ENCODE measurements at places on chromosomes 11 and 22.

GRCh38 chr11:93225662-93226061, 27.9 kb upstream of the SLC36A4 start:
- H3K4me1 ChIP-seq, result no peaks in the 10 kb centered on the region
- H3K27me3 ChIP-seq, result peaks cover 4% of the 10 kb centered on the region
- H3K36me3 ChIP-seq, result no peaks in the 10 kb centered on the region
- no peak overlapping the region for H3K27ac ChIP-seq
- no peak overlapping the region for H3K4me3 ChIP-seq

GRCh38 chr11:74546752-74547151, 45.6 kb upstream of the POLD3 start:
- DNase-seq, result no peak
- H3K27me3 ChIP-seq, result peaks cover 12% of the 10 kb centered on the region
- no peaks in the 10 kb centered on the region for H3K4me1 ChIP-seq
- H3K4me3 ChIP-seq, result no peak overlapping the region

DNA sequence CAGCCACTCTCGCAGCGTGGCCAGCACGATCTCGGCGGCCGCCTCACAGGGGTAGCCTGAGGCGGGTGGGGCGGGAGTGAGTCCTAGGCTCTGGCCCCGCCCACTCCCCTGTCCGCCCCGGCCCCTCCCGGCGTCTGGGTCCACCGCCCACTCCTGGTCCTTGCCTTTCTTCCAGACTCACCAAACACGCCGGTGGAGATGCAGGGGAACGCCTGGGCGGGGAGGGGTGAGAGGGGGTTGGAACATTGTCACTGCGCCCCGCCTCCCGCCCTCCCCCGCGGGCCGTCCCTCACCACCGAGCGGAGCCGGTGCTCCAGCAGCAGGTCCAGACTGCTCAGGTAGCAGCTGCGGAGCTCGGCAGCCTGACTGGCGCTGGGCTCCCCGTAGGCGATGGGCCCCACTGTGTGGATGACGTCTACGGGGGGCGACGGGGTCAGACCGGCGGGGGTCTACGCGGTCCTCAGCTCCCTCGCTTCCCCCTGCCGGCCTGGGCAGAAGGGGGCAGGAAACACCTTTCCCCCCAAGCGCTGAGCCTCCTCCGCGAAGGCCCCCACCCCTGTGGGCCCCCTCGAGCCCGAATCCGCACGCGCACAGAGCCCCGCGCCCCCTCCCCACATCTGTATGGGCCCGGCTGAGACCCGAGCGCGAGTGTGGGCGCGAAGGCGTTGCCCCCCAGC, 13.2 kb downstream of the OTUB1 start:
- H3K27me3 ChIP-seq, result peaks cover 35% of the 10 kb centered on the region
- peak; percentile 61 for DNase-seq
- peaks cover 25% of the 10 kb centered on the region for H3K36me3 ChIP-seq
- no peak overlapping the region for H3K4me3 ChIP-seq
- peaks cover 5% of the 10 kb centered on the region for H3K4me1 ChIP-seq

DNA sequence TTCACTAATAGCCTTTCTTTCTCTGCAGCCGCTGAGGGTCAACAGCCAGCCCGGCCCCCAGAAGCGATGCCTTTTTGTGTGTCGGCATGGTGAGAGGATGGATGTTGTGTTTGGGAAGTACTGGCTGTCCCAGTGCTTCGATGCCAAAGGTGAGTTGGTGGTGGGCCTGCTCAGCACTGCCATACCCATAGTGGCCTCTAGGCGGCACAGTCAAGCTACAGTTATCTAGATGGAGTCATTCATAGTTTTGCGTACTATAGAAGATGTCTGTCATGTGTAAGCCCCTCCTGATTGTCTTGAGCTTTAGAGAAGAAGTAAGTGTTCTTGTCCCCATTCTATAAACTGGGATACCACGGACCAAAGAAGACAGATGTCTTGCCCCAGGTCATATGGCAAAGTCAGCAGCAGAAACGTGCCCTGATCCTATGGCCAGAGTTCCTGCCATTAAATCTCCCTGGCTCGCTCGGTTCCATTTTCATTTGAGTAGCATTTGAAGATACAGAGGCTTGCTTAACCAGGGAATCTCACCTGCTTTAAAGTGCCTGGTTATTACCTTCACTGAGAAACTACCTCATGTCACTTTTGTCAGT, 42.1 kb upstream of the CRTAM start:
- H3K4me1 ChIP-seq, result no peaks in the 10 kb centered on the region
- peaks cover 5% of the 10 kb centered on the region for H3K36me3 ChIP-seq
- DNase-seq, result peak; percentile 79
- H3K27ac ChIP-seq, result no peak overlapping the region
- H3K27me3 ChIP-seq, result no peaks in the 10 kb centered on the region

- no peak for DNase-seq
- no peaks in the 10 kb centered on the region for H3K36me3 ChIP-seq
- peaks cover 43% of the 10 kb centered on the region for H3K27me3 ChIP-seq
- no peak overlapping the region for H3K4me3 ChIP-seq
- no peak overlapping the region for H3K27ac ChIP-seq
Observed at GRCh38 chr11:130418756-130419155, 9.7 kb downstream of the ADAMTS8 start.

GRCh38 chr11:16738947-16739815, 734 bp downstream of the C11orf58 start:
- DNase-seq, result no peak
- no peaks in the 10 kb centered on the region for H3K27me3 ChIP-seq
- H3K36me3 ChIP-seq, result peaks cover 20% of the 10 kb centered on the region
- H3K4me1 ChIP-seq, result peaks cover 22% of the 10 kb centered on the region
- H3K27ac ChIP-seq, result no peak overlapping the region

GRCh38 chr11:70397983-70398833, at the start of gene CTTN:
Gene CTTN, plus strand, starts transcription at chr11:70398529. Its CDS starts 8,769 bp downstream, at chr11:70407298.
- H3K4me1 ChIP-seq, result peaks cover 19% of the 10 kb centered on the region
- H3K4me3 ChIP-seq, result peak within 1 kb of the TSS; percentile 57
- no peak within 1 kb of the TSS for H3K27ac ChIP-seq
- peak; percentile 71 for DNase-seq
- peaks cover 99% of the 10 kb centered on the region for H3K27me3 ChIP-seq

GRCh38 chr11:117629146-117629545, 167.9 kb downstream of the DSCAML1 start:
- no peak for DNase-seq
- no peak overlapping the region for H3K4me3 ChIP-seq

GRCh38 chr11:15720460-15720859, 605.7 kb downstream of the INSC start:
- H3K27me3 ChIP-seq, result no peaks in the 10 kb centered on the region
- no peaks in the 10 kb centered on the region for H3K4me1 ChIP-seq
- H3K36me3 ChIP-seq, result no peaks in the 10 kb centered on the region
- H3K27ac ChIP-seq, result no peak overlapping the region
- no peak overlapping the region for H3K4me3 ChIP-seq

DNA sequence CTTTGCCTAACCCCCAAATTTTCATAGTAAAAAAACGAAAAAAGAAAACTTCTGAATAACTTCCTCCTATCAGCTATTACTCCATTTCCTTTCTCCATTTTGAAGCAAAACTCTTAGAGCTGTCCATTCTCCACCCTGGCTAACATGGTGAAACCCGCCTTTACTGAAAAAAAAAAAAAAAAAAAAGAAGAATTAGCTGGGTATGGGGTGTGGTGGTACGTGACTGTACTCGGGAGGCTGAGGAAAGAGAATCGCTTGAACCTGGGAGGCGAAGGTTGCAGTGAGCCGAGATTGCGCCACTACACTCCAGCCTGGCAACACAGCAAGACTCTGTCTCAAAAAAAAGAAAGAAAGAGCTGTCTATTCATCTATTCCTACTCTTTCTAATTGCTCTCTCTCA, 11.3 kb upstream of the NXF1 start:
- H3K4me1 ChIP-seq, result peaks cover 2% of the 10 kb centered on the region
- peaks cover 19% of the 10 kb centered on the region for H3K36me3 ChIP-seq
- no peaks in the 10 kb centered on the region for H3K27me3 ChIP-seq
- DNase-seq, result no peak

- H3K27ac ChIP-seq, result peak overlapping the region; percentile 19
- H3K36me3 ChIP-seq, result peaks cover 58% of the 10 kb centered on the region
- no peak for DNase-seq
- no peak overlapping the region for H3K4me3 ChIP-seq
Observed at GRCh38 chr11:59782080-59782479, 26.9 kb downstream of the STX3 start.

- no peak for DNase-seq
- H3K4me1 ChIP-seq, result no peaks in the 10 kb centered on the region
- no peaks in the 10 kb centered on the region for H3K36me3 ChIP-seq
- no peak overlapping the region for H3K27ac ChIP-seq
Observed at GRCh38 chr11:103920449-103920848, 116.0 kb upstream of the DDI1 start.

DNA sequence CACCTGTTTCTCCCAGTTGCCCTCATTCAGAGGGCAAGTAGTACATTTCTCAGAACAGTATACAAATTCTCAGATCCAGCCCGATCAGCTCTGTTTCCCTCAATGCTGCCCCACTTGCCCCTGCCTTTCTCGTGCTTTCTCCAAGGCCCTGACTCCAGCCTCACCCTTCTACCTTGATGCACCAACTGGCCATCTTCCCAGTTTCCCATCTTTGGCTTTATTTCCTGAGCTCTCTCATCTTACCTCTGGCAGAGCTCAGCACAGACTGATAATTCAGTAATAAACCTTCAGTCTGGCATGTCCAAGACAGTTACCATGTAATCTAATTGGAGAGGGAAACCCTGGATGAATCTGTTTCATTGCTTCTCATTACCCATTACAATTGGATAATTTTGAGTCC, 184.5 kb upstream of the ISX start:
- H3K4me3 ChIP-seq, result no peak overlapping the region
- no peaks in the 10 kb centered on the region for H3K27me3 ChIP-seq
- no peaks in the 10 kb centered on the region for H3K36me3 ChIP-seq
- no peak for DNase-seq
- no peaks in the 10 kb centered on the region for H3K4me1 ChIP-seq
- H3K27ac ChIP-seq, result no peak overlapping the region

GRCh38 chr22:38114484-38115398, 4.3 kb upstream of the BAIAP2L2 start:
- H3K27me3 ChIP-seq, result no peaks in the 10 kb centered on the region
- peaks cover 3% of the 10 kb centered on the region for H3K4me1 ChIP-seq
- H3K4me3 ChIP-seq, result no peak overlapping the region
- DNase-seq, result peak; percentile 86
- H3K36me3 ChIP-seq, result peaks cover 7% of the 10 kb centered on the region

DNA sequence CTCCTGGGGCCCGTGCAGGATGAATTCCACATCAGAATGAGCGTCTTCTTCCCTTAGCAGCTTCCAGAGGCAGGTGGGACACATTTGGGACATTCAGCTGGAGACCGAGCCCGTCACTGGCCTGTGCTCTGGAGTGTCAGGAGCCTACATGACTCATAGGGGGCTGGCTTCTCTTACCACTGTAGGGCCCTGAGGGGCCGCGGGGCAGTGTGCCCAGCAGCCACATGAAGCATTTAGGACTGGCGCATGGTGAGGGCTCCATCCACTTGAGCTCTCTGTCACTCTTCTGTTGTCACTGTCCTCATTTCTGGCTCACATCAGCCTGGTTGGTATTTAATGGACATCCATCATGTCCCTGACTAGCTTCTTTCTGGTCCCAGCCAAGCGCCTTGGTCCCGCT, 38.0 kb upstream of the TEF start:
- no peak overlapping the region for H3K4me3 ChIP-seq
- H3K27me3 ChIP-seq, result no peaks in the 10 kb centered on the region
- H3K4me1 ChIP-seq, result peaks cover 5% of the 10 kb centered on the region
- H3K27ac ChIP-seq, result no peak overlapping the region
- no peak for DNase-seq
- H3K36me3 ChIP-seq, result peaks cover 16% of the 10 kb centered on the region

- peaks cover 22% of the 10 kb centered on the region for H3K4me1 ChIP-seq
- no peak overlapping the region for H3K4me3 ChIP-seq
- H3K27ac ChIP-seq, result no peak overlapping the region
- no peaks in the 10 kb centered on the region for H3K36me3 ChIP-seq
- H3K27me3 ChIP-seq, result peaks cover 94% of the 10 kb centered on the region
Observed at GRCh38 chr11:67376873-67377808, 3.7 kb upstream of the CLCF1 start.

DNA sequence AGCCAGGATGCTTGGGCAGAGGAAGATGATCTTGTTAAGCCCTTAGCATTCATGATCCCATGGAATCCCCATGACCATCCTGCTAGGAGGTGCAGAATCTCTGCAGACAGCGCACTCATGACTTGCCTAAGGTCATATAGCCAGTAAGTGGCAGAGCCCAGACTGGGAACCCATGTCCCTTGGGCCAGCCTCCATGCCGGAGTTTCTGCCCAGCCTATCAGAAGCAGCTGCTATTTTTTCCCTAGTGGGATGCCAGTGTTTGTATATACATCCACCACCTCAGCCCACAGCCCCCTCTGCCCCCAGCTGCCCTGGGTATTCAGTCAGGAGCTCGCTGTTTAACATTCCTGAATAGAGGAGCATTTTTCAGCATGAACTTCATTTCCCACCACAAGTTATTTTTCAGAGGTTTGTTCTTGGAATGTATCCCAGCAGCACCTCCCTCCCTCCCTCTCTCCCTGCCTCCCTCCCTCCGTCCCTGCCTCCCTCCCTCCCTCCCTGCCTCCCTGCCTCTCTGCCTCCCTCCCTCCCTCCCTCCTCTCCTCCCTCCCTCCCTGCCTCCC, 34.4 kb upstream of the SUSD2 start:
- peaks cover 31% of the 10 kb centered on the region for H3K36me3 ChIP-seq
- no peak for DNase-seq
- H3K27me3 ChIP-seq, result no peaks in the 10 kb centered on the region
- no peak overlapping the region for H3K27ac ChIP-seq
- peaks cover 66% of the 10 kb centered on the region for H3K4me1 ChIP-seq

DNA sequence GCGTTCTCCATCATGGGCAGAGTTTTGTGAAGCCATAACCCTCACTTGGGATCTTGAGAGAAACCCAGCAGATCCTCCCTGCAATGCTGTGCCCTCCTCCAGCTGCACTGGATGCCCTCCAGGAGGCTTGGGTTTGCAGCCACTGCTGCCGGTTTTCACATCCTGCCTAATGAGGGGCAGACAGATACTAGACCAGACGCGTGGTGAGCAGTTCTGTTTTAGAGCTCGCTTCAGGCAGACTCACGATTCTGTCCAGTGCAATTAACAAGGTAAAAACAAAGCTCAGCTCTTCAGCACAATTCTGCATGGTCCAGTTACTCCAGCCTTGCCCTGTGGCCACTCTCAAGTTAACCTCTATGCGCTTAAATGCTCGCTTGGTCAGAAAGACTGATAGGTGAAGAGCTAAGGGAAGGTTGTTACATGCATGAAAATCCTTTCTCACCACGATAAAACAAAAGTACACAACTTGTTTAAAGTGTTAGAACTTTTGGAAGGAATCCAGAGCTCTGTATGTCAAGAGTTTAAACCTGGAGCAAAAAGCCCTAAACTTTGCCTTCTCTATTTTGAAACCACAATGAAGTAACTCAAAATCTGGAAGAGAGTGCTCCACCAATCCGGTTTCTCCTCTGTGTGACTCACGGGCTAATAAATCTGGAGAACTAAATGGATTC, 292.3 kb upstream of the FAT3 start:
- H3K36me3 ChIP-seq, result no peaks in the 10 kb centered on the region
- H3K27me3 ChIP-seq, result no peaks in the 10 kb centered on the region
- no peak overlapping the region for H3K4me3 ChIP-seq
- no peak overlapping the region for H3K27ac ChIP-seq
- no peak for DNase-seq

- H3K27me3 ChIP-seq, result no peaks in the 10 kb centered on the region
- no peak overlapping the region for H3K27ac ChIP-seq
- no peaks in the 10 kb centered on the region for H3K4me1 ChIP-seq
- H3K4me3 ChIP-seq, result no peak overlapping the region
- no peak for DNase-seq
Observed at GRCh38 chr11:112650527-112650926, 310.7 kb upstream of the NCAM1 start.

GRCh38 chr11:70250876-70251658, 19.4 kb upstream of the PPFIA1 start:
- DNase-seq, result no peak
- H3K4me1 ChIP-seq, result no peaks in the 10 kb centered on the region
- H3K27ac ChIP-seq, result no peak overlapping the region
- no peaks in the 10 kb centered on the region for H3K36me3 ChIP-seq
- H3K4me3 ChIP-seq, result no peak overlapping the region
